Activated T-cell treated with anti-CD3 and anti-CD28 coated beads for 24 hours (primary cell): ENCODE measurements at places on chromosomes 5 and 9.

- DNase-seq, result no peak
Measured at GRCh38 chr5:42784132-42784531, 27.5 kb downstream of the CCDC152 start.

GRCh38 chr9:86713970-86714369 lies 233.3 kb downstream of the GAS1 start:
- DNase-seq, result no peak

- no peak for DNase-seq
Measured at GRCh38 chr9:27627188-27627564, 53.9 kb upstream of the C9orf72 start.

DNA sequence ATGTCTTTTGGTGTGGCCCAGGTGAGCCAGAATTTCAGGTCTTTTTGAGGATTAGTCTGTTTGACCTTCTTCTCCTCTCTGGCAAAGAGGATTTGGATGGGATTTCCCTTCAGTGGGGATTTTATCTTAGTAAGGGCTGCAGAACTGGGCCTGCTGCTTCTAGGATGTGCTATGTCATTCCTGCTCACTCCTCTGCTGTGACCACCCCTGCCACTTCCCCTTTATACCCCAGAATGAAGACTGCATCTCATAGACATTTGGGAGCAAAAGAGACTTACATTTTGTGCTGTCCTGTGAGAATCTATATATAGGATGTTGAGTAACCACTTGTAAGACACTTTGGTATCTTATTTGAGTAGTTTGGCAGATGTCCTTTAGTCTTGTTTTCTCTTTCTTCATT lies 76.2 kb downstream of the ARHGAP26 start:
- DNase-seq, result no peak

GRCh38 chr5:32777222-32777621 lies 66.1 kb downstream of the NPR3 start:
- no peak for DNase-seq

GRCh38 chr9:69462394-69462793 lies 137.4 kb downstream of the ENTREP1 start:
- DNase-seq, result no peak

DNA sequence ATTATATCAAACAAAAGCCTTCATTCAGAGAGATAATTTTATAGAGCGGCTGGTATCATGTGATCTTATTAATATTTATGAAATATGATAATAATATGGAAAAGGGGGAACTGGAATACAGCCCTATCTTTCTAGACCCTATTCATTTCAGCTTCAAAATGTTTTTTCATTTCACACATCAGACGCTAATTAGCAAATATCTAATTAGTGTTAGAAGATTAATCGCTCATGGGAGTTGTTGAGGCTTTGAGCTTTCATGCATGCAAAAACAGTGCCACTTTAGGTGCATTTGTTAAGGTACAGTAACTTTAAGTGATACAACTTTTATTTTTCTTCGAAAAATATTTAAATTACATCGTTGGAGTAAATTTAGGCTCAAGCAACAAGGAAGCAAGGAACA lies 751.7 kb upstream of the WWC1 start:
- DNase-seq, result no peak

DNA sequence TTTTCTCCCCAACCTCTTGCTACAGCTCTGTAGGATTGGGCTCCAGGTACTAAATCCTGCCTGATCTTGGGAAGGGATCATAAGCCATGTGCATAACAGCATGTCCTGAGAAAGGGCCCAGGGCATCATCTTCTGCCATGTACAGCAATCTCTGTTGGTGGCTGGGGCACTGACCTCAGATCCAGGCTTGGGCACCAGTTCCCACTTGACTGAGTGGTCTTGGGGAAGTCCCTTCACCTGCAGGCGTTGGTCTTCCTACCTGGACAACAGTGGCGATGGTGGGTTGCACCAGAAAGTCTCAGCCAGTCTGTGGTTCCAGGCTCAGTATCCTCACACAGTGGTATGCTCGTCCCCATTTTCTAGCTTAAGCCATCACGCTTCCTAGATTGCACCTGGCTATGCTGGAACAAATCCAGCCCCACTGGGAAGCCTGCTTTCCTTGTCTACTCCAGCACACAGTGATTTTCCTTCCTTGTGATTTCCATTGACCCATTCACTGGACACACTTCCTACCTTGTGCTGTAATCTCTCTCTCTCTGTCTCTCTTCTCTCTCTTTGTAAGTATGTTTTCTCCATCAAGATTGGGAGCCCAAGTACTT lies 121.7 kb upstream of the PITX1 start:
- DNase-seq, result no peak

GRCh38 chr9:127629468-127630081 lies 17.5 kb downstream of the STXBP1 start:
- no peak for DNase-seq

DNA sequence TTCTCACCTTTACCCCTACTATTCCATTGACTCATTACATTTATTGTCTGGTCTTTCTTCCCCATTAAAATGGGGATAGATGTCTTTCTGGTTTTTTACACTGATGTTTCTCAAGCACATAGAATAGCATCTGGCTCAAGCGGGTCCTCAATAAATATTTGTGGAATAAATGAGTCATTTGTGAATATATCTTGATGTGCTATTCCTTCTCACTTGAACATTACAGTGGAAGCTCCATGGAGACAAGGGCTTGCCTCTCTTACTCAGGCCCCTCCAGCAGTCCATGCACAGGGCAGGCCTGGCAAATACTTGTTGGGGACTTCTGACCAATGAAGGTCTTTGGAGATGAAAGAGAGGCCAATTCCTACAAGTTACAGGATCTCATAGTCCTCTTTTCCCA lies 151.7 kb upstream of the TAS2R1 start:
- no peak for DNase-seq

- DNase-seq, result no peak
Measured at GRCh38 chr9:89525446-89526374, 27.8 kb upstream of the SEMA4D start.

- DNase-seq, result no peak
Measured at GRCh38 chr5:67065696-67066095, 130.9 kb downstream of the CD180 start.

- DNase-seq, result no peak
Measured at GRCh38 chr5:133234273-133234672, 182.5 kb downstream of the HSPA4 start.

DNA sequence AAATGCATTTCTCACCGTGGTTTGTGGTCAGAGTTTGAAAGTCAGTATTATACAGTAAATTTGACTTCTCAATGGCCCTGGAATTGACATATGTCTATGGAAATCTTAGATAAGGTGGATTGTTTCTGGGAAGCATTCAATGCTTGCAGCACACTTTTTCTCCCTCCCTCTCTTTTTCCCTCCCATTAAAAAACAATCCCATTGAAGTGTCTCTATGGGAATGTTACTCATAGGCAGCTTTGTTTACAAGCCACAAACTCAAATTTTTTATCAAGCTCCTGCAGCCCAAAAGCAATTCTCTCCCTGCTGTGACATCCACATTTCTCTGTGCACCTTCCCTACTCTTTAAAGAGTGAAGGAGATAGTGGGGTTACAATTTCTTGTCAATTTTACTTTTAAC lies 292.1 kb downstream of the ARRDC3 start:
- no peak for DNase-seq

DNA sequence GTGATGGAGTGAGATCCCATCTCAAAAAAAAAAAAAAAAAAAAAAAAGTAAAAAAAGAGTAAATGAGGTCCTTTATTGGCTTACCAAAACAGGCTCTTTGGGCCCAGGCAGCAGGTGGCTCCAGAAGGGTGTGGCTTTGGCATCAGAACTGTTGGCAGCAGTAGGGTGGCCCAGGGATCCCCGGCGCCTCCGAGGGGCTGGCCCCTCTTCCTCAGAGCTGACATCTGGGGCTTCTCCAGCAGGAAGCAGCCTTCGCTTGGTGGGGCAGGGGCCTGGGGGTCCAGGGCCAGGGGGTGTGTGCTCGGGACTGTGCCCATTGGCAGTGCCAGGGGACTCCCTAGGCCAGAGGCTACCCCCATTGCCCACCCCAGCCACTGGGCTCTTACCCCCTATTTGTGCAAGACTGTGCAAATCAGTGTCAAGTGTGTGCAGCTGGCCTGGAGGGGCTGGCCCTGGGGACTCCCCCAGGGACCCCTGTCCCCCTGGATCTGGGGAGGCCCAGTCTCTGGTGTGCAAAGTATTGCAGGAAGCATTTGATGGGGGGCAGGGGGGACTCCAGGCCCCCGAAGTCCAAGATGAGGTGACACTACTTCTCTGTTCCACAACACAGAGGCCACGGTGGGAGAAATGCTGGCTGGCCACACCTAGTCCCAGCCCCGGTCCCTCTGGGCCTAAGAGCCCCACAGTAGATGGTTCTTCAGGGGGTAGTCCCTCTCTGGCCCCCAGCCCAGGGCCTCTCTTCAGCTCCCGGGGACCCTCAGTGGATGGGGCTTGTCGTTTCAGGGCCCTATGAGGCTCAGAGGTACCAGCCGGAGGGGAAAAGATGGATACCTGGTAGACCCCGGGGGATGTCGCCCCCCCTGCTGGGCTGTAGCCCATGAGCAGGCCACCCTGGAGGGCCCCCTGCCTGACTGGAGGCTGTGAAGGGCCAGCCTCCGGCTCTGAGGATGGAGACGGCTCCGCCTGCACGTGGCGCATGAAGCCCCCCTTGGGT lies 4.7 kb upstream of the STOML2 start:
- no peak for DNase-seq

DNA sequence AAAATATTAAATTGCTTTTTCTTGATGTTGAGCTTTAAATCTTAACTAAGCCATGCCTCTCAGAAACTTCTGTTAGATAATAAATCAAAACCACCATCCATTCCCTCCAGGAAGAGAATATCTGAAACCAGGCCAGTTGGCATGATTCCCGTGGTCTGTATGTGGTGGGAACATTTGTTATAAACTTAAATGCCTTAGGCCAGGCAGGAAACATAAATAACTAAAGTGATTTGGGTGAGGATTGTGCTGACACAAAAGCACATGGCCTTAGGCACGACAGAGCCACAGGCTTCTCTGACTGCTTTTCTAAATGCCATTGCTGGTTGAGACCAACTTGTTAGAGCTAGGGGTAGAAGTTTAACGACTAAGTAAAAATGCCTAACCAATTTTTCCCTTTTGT lies 255.9 kb downstream of the GABRG2 start:
- DNase-seq, result no peak

- DNase-seq, result no peak
Measured at GRCh38 chr5:78738104-78738503, 89.5 kb upstream of the LHFPL2 start.

- DNase-seq, result no peak
Measured at GRCh38 chr5:142206801-142207200, 98.2 kb downstream of the NDFIP1 start.

DNA sequence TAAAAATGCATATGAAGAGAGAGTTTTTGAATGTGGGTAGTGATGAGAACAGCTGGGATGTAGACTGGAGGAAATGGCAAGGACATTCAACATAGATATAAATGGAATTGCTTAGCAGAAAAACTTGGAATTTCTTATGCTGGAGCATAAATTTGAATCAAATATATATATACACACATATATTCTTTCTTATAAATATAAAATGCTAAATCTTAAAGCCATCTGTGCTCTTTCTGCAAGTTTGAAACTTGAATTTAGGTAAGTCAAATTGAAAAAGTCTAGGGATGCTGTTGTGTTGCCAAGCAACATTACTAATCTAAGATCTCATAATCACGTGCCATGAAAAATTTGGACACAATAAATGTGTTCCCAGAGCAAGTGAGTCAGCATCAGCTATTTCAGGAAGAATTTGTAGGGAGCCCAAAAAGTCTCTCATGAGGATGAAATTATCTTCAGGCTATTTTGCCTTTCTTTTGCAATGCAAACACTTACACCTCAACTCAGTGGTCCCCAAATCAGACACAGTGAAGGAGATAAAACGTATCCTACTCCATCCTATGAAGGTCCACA lies 58.4 kb upstream of the ALDH1A1 start:
- DNase-seq, result no peak

DNA sequence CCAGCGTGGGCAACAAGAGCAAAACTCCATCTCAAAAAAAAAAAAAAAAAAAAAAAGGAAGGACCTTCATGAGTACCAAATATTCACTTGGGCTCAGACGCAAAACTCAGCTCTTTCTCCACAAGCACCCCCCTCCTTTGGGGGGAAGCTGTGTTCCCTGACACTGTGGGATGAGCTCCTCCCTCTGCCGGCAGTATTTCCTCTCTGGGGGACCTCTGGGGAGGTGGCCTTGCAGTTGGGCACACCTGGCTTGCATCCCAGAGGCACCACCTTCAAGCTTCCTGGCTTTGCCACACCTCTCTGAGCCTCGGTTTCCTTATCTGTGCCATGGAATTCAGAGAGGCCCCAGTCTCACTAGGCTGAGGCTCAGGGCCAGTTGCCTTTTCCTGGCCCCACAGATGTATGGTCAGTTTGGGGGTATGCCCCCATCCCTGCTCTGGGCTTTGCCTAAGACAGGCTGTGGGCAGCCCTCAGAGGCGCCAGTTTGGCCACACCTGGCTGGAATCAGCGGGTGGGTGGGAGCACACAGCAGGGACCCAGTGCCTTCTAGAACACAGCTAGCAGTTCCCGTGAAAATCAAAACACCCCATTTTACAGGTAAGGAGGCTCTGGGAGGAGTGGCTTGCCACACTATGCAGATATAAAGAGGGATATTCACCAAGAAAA lies 157.5 kb upstream of the IER5L start:
- DNase-seq, result no peak

DNA sequence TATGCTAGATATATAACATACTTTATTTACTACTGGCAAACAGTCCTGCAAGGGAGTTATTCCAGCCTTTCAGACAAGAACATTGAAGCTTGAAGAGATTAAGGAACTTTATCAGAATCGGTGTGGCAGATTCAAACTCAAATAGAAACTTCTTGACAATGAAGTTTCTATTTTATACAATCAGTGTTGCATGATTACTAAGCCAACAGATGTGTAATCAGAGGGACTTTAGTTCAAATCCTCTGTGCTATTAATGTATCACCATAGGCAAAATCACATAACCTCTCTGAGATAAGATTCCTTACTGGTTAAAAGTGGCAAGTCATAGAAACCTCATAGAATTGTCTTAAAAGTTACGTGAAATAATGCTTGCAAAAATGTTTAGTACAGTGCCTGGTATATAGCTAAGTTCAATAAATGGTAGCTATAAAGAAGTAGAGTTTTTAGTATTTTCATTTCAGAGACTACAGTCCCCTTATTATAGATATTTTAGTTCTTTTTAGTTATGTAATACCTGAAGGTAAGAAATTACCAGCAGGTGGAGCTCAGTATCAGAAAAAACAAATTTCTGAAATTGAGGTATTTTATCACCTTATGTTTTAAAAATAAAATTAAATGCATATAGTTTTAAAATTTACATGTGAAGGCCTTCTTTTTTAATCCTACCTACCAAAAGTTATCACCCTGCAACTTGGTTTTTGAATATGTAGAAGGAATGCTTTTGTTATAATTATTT lies 172.1 kb downstream of the FER start:
- no peak for DNase-seq

DNA sequence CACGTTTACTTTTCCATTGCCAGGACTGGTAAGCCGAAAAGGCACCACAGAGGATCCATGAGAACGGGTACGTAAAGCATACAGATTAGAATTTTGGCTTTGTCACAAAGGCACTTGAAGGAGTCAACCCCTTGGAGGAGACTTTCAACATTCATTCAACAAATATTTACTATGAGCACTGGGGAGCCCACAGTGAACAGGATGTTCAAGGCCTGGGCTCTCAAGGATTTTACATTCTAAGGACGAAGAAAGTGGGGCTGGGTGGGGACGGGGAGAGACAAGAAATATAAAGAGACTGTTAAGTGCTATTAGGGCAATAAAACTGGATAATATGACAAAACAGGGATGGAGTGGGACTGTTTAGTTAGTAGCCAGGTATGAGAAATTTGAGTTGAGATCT lies 66.0 kb downstream of the KLF4 start:
- DNase-seq, result no peak
